ENCODE measurements at places on chromosomes 4 and X.

DNA sequence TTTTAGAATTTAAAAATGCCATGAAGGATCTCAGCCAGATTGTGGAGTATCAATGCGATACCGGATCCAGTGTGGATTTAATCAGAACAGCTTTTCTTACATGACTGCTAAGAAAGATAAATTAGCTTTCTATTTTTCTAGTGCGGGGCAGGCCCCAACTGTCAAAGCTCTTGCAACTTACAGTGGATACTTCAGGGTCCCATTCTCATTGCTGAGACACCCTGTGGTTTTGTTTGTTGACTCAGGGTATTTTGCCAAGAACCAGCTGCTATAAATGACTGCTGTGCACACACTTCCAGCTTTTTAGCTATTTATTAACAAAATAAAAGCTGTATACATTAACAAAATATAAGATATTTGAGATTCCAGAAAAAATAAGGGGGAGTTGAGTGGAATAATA lies 166.4 kb downstream of the DCLK2 start:
- no peak for DNase-seq

DNA sequence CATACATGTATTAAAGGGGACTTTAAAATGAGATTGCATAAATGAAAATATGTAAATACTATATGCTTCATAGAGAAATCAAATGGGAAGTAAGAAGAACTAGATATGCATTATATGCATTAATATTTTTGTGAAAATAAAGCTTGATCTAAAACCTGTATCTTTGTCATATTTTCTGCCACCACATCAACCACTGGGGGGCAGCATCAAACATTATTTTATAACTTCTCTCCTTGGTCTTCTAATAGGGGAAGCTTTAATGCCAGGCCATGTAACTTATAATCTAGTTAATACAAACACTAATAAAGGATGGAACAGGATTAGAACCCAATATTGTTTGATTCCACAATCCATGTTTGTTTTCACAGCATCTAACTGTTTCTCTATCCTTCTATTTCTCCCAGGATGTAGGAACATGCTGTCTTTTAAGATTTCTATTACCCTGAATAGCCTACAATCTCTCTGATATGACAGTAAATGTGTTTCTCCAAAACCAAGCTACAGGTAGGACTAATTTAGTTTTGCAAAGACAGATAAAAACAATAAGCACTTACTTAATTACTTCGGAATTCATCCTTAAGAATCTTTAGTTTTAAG lies 10.0 kb downstream of the QRFPR start:
- DNase-seq = no peak

GRCh38 chr4:16196482-16197393 lies 29.5 kb downstream of the TAPT1 start:
- DNase-seq = no peak

DNA sequence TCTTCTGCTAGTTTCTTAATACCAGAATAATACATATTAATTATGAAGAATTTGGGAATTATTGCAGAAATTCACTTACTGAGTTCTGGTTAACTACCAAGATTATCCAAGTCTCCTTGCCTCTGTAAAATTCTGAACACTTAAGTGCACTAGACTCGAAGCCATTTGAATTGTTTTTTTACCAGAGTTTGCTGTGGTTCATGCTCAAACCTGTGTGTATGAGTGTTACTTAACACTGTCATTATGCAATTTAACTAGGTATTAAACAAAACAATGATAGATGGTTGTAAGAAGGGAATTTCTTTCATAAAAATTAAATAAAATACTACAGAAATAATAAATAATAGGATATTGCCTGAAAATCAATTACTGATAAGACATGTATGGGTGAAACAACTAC lies 145.6 kb upstream of the FAT4 start:
- no peak for DNase-seq

GRCh38 chr4:36915717-36916116 lies 328.8 kb upstream of the NWD2 start:
- DNase-seq = no peak

DNA sequence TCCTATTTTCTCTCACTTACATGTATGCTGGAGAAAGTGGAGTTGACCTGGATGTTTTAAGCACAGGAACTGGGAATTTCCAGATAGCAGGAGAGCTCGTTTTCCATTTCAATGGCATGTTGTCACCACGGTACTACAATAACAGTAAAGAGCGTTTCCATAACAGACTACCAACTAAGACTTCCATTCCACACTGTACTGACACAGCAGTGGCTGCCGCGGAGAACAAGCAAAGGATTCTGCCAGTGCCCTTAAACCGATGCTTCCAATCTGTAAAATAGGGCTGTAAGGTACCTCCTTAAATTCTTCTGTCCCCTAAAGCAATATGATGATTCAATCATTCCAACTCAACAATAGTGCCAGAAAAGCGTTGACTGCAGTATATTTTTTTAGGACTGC lies 143.9 kb downstream of the KLHL13 start:
- no peak for DNase-seq

GRCh38 chrX:153442463-153442862 lies 3.4 kb downstream of the TREX2 start:
- no peak for DNase-seq

DNA sequence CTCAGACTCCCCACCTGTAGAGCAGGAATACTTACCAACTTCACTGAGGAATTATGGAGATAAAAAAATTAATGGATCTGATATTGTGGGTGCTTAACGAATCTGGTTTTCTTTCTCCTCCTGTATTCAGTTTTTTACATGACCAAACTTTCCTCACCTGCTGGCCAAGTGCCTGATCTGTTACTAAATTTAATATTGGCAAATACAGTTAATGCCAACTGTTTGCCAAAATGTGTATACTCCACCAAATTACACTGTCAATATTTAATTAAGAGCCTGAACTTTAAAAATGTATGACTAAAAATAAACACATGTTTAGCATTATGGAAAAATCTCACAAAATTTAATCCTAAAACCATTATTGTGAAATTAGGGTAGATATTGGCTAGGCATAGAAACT lies 3.3 kb downstream of the PGRMC2 start:
- no peak for DNase-seq

DNA sequence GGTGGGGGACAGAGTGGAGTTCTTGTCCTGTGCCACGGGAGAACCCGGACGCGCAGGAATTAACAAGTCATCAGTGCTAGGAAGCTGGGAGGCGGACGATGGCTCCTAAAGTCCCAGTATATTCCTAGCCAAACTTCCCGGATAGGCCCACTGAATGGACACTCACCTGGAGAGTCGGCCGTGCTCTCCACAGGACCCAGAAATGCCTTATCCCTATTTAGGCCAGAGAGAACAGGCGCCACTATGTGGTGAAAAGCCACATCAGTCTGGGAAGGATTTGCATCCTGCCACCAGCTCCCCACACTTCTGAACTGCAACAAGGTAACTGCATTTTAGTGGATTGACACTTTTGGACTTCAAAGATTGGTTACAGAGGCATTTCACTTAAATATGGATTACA lies 1.1 kb downstream of the CFAP299 start:
- DNase-seq = no peak
